ENCODE measurements at places on chromosomes 12 and 14.

- DNase-seq: no peak
Measured at GRCh38 chr14:55762595-55763232, 182.7 kb downstream of the KTN1 start.

GRCh38 chr14:53638966-53639365, 317.7 kb downstream of the BMP4 start:
- no peak for DNase-seq

GRCh38 chr14:105398726-105399465, 558 bp downstream of the TEX22 start:
- DNase-seq: peak; percentile 30

- DNase-seq: no peak
Measured at GRCh38 chr14:88750945-88751344, 41.8 kb downstream of the EML5 start.
